ENCODE measurements at places on chromosomes 3 and 15.

DNA sequence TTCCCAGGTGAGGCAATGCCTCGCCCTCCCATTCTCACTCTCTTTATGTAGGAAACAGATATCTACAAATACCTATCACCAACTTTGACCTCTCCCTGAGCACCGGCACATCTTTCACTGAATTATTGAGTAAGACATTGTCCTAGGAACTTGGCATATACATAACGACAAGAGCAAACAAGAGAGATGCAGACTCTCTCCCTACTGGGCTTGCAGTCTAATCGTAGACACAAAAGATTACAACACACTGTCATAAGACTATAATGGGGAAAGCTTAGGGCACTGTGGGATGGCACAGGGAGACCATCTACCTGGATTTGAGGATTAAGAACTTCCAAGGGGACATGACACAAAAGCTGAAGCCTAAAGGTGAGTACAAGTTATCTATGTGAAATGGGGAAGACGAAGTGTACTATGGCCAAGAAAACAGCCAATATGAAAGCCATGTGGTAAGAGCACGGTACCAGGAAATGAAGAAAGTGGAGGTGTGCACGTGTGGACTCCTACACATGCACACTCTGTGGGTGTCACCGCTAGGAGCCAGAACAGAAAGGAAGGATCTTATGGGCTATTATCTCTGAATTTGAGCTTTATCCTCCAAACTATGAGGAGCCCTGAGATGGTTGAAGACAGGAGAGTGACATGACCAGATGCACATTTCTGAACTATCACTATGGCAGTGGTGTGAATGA, 218.8 kb upstream of the STRIT1 start:
- no peak for DNase-seq

GRCh38 chr3:152879130-152879789, 44.3 kb downstream of the P2RY1 start:
- no peak for DNase-seq

DNA sequence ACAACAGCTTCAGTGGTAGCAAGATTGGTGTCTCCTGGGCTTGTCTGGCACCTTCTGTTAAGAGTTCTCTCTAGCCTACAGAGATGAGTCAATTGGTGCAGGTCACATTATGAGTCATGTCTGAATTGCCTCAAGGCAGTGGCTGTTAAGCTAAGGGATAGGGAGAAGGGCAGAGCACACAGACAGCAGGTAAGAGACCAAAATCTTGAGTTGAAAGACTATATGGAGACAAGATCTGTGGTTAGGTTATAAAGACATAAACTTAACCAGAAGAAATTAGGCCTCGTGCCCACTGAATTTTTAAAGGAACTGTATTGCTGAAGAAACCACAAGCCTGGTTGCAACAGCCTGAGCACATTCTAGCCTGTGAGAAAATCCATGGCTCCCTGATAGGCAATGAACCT, 19.2 kb upstream of the KPNA1 start:
- DNase-seq = peak; percentile 73

- DNase-seq = no peak
Observed at GRCh38 chr15:48945386-48945785, 18.3 kb downstream of the SHC4 start.

- no peak for DNase-seq
Observed at GRCh38 chr3:114119776-114120175, 59.1 kb downstream of the DRD3 start.

DNA sequence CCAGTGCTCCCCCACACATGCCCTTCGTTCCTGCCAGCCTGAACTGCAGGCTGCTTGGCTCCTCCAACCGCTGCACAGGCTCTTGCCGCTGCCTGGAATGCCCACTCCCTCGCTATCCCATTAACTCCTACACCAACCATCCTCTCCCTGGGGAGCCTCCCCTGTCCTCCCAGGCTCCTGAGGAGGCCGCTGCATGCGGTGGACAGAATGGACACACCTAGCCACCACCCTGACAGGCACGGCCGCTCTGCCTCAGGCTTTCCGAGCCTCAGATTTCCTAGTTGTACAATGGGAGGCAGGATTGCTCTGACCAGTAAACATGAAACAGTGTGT, 2.3 kb downstream of the PLXNB1 start:
- DNase-seq = no peak

GRCh38 chr15:52080706-52081392, 31.7 kb downstream of the BCL2L10 start:
- DNase-seq = no peak

DNA sequence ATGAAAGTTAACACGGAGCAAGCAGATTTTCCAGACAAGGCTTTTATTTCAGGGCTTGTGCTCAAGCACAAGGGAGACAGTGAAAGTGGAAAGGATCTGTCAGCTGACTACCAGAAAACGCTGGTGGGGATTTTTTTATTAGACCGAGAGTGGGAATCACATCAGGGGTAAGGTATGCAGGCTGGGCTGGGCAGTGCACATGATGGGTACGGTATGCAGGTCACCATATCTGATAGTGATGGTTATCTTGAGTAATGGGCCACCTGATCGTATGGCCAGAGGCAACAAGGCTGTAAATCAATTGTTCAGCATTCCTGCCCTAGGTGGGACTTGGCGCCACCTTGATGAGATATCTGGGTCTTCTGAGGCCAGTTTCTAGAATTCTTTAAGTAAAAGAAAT, 36.9 kb upstream of the PIAS1 start:
- DNase-seq = no peak

DNA sequence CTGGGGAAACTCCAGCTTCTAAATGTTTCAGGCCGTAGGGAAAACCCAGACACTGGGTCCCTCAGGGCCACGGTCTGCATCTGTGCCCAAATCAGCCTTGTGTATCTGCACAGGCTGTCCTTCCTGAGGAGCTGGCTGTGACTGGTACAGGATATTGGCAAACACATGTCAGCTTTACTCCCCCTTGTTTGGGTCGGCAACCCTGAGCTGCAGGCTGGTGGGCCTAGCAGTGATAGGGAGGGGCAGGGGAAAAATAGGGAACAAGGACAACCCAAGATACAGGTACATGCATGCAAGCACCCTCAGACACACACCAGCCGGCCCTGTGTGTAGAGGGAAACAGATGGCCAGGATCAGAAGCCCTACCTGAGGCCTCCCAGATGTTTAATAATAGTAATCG, 28.7 kb upstream of the HCN4 start:
- DNase-seq = no peak
